Epithelial cell of prostate (primary cell): ENCODE measurements at places on chromosomes 12 and 14.
A peak's percentile ranks its signal among the peaks of the same experiment; 100 is the strongest.

DNA sequence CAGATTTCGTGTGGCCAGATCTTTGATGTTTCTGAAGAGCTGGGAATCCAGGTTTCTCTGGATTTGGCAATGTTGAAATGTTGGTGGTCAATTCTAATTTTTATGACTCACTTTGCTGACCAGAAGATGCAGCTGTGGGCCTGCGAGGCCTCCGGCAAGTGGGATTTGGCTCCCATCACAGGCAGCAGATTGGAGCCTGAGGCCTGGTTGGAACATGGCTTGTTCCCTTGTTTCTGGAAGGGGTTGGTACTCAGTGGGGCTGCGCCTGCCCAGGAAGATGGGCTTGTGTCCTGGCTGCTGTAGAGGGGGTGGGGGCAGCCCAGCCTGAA lies 23.1 kb downstream of the FBRSL1 start:
- DNase-seq: no peak

DNA sequence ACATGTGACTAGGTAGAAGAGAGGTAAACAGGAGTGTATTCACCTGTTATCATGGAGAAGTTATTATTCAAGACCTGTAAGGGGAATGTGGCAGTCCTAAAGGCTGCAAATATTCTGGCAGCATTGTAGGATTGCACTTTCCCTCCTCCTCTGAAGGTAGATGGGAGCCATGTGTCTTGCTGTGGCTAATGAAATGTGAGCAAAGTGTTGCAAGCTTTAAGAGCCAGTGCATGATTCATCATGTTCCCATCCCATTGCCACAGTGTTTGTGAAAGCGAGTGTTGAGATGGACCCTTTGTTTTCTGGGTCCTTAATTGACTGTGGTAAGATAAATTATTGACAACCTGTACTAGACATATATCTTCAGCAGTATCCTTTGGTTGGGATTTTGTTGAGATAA lies 128.7 kb downstream of the RGS6 start:
- DNase-seq: no peak

DNA sequence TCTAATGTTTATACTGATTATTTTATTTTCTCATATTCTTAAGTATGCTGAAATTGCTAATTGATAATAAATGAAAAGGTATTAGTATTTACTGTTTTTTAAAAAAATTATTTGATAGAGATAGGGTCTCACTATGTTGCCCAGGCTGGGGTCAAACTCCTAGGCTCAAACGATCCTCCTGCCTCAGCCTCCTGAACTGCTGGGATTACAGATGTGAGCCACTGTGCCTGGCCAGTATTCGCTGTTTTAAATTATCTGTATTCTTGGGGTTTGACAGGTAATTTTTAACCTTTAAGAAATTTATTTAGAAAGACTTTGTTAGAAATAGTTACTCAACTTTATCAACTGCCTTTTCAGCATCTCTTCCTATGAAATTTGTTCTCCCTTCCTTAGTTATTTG lies 32.2 kb downstream of the RAN start:
- DNase-seq: no peak

- no peak for DNase-seq
Measured at GRCh38 chr12:53701518-53702264, 25.6 kb downstream of the CALCOCO1 start.

DNA sequence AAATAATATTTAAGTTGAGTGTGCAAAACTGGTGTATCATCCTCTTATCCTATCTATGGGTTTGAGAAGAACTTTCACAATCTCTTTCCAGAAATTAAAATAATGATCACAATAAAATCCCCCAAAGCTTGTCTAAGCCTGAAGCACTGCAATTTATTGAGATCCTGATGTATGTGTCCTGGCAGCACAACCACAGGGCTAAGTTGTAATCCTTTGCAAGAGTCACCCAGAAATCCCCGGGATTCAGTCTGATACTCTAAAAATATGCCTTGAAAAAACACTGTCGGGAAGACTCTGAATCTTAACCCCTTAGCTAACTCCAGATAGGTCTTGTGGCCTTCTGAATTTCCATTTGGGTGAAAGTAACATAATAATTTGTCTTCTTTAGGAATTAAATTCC lies 40.3 kb upstream of the STXBP6 start:
- DNase-seq: no peak

- no peak for DNase-seq
Measured at GRCh38 chr14:91125271-91125660, 11.4 kb downstream of the DGLUCY start.

DNA sequence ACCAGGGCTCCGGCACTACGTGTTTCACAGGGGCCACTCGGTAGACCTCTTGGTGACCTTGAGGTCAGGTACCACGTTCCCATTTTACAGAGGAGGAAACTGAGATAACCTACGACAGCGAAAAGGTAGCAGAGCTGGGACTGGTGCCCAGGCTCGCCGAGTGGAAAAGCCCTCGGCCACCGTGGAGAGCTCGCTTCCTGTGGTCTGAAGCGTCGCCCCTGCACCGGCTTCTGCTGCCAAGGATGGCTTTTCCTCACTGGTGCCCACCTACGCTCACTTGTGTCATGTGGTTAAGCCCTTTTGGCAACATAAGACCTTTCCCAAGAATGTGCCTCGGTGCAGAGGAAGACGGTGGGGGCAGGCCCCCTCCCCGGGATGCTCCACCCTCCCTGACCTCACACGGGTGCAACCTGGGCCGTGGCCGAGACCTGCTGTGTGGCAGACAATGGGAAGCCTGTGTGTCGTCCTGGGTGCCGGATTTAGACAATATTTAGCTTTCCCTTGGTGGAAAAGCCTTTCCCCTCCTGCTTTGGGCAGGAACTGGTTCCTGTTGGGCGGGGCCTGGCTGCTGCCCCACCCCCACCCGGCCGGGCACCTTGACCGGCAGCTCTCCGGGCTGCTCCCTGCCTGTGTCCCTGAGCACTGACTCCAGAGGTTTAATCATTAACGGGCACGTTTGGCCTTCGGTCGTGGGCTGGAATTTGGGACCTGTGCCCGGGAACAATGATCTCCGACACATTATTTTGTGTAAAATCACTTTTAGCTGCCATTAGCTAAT lies 32.4 kb upstream of the PPP1R13B start:
- no peak for DNase-seq

DNA sequence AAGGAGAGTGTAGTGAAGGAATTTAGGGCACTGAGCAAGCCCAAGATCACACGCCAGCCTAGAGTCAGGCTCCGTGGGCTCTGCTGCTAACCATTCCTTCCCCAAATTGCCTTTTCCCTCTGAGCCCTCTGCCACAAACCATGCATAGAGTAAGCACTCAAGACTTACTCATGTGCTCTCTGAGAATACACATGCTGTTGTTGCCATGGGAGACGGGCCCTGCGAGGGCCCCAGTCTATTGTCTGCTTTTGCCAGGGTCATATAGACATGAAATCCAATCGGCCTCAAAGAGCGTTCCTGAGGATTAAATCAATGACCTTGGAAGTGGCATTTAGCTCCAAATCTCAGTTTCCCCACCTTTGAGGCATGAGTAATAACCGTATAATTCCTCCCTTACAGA lies 48.7 kb upstream of the WSCD2 start:
- DNase-seq: no peak

DNA sequence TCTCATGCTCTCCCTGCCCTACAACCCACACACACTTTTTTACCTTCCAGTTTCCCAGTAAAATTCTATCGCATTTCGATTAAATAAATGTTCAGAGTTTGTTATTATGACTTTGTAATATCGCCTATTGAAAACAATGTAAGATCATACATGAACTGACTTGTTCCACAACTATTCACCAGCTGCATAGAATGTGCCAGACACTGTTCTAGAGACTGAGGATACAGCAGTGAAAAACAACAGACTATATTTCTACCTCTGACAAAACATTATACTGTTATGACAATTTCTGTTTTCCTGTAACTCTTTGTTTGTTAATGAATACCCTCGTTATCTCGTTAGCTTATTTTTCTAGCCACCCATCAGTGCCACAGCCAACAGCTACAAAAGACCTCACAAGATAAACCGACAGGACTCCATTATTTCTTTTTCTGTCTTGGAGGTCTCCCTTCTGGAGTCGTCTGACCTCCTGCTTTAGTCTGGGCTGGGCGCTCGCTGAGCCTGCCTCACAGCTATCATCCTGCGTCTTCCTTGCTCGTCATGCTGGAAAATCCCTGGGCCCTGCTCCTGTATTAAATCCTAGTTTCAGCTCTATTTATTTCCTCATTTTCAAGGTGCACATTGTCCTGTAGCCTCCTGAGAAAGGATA lies 498.9 kb downstream of the DIO2 start:
- DNase-seq: no peak

GRCh38 chr14:105093431-105094192 lies 28.4 kb upstream of the GPR132 start:
- DNase-seq: peak; percentile 36

DNA sequence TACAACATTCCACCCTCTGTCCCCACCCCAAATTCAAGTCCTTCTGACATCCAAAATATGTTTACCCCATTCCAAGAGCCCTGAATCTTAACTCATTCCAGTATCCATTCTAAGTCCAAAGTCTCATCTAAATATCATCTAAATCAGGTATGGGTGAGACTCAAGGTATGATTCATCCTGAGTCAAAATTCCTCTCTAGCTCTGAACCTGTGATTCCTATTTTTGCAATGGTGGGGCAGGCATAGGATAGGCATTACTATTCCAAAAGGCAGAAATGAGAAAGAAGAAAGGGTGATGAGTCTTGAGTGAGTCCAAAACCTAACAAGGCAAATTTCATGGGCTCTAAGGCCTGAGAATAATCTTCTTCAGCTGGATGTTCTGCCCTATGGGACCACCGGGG lies 140.3 kb upstream of the FAR2 start:
- peak; percentile 6 for DNase-seq

DNA sequence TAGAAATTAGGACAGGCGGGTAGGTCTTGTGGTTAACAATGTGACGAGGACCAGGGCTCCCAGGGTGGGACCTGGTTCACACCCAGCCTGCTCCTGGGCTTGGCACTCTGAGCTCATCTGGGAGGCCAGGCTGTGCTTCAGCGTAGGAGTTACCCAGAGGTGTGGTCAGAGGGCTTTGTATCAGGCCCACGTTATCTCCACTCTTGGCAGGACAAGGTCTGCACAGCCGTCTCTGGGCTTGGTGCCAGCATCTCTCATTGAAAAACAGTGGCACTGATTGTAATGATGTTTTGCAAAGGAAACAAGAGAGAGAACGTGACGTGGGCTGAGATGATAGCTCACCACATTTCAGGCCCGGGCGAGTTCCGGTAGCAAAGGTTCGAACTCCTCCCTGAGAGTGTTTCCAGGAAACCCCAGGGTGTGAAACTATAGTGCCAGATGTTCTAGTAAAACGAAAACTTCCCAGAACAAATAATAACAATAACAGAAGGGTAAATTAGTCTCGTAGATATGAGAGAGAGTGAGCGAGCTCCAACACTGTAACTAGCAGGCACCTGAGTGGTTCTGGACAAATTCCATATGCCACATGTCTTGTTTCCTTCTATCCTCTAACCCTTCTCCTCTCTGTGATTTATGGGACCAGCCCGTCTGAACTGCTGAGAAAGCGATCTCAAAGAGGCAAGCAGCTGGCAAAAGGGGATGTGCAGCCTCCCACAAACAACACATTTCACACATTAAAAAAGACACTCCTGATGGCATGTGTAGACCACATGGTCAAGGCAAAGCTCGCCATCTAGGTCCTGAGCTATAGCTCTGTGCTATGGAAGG lies 227.3 kb downstream of the KTN1 start:
- peak; percentile 94 for DNase-seq

DNA sequence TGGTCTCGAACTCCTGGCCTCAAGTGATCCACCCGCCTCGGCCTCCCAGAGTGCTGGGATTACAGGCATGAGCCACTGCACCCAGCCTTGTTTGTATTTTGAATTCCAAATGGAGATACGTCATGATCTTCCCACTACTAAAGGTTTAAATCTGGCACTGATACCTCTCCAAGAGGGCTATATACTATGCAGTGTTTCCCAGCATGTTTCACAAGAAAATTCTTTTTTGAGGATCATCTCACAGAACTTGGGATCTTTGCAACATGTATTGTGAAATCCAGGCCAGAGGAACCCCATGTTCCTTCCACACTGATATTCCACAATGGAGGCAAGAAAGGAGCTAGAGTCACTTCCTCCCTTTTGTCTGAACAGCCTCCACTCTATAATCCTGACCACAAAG lies 112.7 kb downstream of the NT5DC3 start:
- DNase-seq: no peak

DNA sequence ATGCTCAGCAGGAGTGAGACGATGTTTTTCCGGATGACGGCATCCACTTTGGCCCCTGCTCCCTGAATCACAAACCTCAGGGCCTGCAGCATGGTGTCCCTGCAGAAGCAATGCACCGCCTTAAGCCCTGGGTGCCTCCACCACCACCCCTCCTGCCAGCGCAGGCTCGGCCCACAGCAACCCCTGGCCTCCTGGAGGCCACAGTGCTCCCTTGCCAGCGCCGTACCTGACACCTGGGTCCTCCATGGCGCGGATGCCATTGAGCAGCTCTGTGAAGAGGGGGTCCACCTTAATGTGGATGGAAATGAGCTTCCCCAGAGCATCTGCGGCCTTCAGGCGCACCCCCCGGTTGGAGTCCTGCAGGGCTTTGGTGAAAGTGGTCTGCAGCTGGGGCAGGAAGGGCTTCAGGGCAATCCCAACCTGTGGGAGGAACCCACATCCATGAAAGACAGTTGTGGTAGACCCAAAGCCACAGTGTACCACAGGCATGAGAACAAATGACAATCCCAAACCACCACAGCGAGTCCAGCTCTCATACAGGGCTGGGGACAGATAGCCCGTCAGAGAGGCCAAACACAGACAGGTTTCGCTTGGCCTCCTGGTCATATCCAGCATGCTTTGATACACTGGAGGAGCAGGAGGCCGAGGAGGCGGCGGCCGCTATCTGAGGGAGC lies 17.9 kb upstream of the RAB35 start:
- DNase-seq: no peak

DNA sequence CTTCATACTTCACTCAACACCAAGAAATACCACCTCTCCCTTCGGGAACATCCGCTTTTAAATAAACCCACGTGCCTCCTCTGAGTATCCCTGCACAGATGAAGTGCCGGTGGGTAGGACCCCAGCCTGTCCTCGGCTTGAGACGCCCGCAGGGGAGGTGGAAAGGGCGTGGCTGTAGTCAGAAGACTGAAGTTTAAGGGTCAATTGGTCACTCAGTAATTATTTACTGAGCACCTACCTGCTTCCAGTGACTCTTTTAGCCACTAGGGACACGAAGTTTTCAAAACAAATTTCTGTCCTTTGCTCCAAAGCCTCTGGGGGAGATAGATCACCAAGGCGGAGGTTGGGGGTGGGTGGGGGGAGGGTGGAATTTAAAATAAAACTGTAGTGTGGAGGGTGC lies 309.4 kb downstream of the VRK1 start:
- no peak for DNase-seq

- DNase-seq: peak; percentile 63
Measured at GRCh38 chr12:3311027-3311402, 180.0 kb upstream of the PRMT8 start.

DNA sequence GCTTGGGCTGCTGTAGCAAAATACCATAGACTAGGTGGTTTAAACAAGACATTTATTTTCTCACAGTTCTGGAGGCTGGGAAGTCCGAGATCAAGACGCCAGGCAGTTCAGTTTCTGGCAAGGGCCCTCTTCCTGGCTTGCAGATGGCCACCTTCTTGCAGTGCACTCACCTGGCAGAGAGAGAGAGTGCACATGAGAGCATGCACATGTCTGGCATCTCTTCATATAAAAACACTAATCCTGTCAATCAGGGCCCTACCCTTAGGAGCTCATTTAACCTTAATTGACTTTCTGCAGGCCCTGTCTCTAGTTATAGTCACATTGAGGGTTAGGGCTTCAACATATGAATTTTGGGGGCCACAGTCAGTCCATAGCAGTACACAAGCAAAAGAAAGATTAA lies 12.4 kb upstream of the EVL start:
- no peak for DNase-seq

GRCh38 chr14:75578786-75579337 lies 442 bp downstream of the FLVCR2 start:
- no peak for DNase-seq
